Stimulated activated effector memory CD8-positive, alpha-beta T cell treated with anti-CD3 and anti-CD28 coated beads, Interleukin-12 subunit alpha, Interleukin-12 subunit beta, amount 100 ng/mL, for 72 hours (primary cell): ENCODE measurements at places on chromosomes 3 and 15.

DNA sequence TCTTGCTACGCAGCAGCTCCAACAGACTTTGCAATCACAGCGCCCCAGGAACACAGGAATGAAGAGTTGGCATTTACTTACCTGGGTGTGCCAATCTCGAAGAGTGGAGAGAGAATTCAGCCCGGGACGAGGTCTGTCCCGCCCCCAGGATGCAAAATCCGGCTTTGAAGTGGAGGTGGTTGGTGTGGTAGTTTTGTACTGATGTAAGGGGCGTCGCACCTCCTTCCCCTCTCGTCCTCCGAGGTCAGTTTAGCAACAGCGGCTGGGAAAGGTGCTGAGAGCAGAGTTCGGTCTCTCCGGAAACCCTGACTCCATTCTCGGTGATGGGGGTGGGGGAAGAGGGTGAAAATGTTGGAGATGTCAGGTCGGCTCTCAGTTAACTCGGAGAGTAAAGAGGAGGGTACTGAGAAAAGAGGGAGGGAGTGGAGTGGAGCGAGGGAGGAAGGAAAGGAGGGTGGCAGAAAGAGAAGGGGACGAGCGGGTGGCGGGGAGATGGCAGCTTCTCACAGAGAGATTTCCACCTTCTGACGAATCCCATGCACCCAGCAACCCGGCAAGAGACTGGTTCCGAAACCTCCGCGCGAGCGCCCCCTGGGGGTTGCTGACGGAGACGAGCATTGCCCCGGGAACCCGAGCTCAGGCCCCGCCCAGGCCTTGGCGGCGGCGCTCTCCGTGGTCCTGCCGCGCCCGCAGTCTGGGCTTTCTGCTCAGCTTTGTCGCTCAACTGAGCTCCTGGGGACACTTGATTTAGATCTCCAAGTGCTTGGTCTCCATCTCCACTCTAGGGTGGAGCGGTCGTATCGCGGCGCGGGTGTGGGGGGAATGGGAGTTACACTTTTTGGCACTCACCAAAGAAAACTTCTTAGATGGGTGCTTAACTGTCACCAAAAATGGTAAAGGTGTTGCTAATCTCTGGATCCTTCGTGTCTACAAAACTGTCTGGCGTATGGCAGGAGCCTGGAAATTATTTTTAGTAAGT lies at the start of gene CPNE4:
Gene CPNE4, minus strand, starts transcription at position 529 of the 979 bp plus-strand sequence.
- DNase-seq = peak; percentile 79

DNA sequence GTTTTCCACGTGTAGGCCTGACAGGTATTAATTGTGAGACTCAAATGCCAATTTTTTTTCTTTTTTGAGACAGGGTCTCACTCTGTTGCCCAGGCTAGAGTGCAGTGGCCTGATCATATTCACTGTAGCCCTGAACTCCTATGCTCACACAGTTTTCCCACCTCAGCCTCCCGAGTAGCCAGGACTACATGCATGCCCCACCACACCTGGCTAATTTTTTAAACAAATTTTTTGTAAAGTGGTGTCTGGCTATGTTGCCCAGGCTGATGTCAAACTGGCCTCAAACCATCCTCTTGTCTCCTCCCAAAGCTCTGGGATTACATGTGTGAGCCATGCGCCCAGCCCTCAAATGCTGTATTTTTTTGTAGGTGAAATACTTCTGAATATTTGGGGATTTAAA lies 14.0 kb downstream of the SLC25A36 start:
- DNase-seq = no peak

GRCh38 chr15:74809956-74810355 lies 2.7 kb upstream of the LMAN1L start:
- DNase-seq = no peak

DNA sequence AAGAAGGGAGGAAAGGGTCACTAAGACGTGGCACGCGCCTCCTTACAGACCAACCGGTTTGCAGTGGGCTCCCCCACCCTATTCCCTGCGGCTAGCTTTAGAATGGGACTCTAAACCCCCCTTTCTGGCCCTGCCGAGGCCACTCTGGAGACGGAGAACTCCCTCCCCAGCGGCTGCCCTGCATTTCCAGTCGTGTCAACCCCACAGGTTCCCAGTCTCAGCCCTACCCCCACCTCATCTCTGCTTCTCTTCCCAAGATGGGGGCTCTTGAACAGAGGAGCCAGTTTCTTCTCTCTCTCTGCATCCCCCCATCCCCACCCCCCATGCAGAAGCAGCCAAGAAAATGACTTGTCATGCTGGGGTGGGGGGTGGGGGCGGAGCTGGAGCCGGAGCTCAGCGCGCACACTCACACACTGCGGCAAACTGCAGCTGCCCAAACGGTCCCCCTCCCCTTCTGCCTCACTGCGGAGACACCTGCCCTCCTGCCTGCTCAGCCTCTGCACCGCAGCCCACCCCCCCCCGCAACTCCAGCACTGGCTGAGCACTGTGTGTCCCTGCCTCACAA lies 871 bp downstream of the MAP1A start:
- DNase-seq = no peak

DNA sequence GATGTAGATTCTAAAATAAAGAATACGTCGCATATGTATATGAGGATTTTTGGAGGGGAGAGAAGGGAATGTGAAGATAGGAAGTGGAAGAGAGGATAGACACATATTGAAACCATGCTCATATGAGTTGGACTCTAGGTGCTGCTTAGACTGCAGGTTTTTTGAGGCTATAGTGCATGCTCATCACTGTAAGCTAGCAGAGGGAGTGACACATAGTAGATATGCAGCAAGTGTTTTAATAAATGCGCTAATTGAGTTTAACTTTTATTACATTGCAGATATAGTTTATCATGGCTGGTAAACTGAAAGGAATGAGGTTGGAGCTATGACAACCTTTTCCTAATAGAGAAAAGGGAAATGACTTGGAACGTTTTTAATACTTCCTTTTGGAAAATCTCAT lies 7.7 kb downstream of the SEMA6D start:
- DNase-seq = no peak
